ENCODE measurements at places on chromosomes 7 and 10.

DNA sequence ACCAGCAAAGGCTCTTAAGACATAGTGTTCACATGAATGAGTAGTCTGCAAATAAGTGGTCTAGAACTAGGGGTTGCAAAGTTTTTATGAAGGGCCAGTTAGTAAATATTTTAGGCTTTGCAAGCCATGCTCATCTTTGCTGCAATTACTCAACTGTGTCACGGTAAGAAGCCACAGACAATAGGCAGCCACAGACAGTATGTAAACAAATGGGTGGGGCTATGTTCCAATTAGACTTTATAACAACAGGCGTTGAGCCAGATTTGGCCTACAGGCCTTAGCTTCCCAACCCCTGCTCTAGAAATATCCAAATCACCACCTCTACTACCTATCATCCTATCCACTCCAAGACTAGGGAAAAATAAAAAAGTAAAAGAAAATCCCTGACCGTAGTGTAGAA, 9.2 kb downstream of the IKZF5 start:
- DNase-seq = no peak

DNA sequence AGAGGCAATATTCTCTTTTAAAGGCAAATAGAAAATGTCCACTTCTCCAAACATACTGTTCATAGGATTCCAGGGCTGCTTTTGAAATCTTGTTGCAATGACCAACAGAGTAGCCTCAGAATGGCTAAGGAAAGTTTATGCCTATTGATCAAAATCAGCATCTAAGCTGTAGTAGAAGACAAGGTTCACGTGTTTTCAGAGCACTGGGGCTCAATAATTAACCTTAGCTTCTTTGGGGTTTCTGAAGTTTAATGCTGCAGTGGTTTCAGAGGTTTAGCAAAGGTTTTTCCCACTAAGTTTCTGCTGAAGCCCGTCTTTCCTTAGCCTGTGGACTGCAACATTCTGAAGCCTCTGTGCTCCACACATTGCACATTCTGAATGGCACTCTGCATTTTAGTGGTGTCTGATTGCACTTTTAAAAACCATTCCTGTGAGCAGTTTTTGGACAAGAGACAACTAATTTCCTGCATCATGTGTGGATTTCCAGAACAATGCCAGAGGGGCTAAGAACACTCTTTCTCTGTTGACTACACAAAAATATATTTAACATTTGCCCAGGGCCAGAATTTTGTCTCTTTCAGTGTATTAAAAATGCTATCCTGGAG, 342.5 kb downstream of the PTEN start:
- DNase-seq = peak; percentile 37

DNA sequence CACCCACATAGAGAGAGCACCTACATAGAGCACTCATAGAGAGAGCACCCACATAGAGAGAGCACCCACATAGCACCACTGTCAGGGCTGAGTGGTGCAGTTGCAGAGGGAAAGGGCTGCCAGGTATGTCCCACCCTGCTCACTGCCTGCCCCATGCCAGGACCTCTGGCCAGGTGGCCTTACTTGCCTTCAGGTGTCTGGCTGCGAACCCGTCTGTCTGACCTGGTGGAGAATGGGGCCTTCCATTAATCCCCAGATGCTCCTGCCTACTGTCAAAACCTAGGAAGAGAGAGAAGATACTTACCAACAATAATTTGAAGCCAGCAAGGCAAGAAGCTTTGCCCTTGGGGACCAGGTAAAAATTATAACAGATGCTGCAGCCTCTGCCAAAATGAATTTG, 51.1 kb downstream of the INSIG1 start:
- DNase-seq = no peak

GRCh38 chr7:150325110-150325611, 1.8 kb upstream of the ACTR3C start:
- no peak for DNase-seq

DNA sequence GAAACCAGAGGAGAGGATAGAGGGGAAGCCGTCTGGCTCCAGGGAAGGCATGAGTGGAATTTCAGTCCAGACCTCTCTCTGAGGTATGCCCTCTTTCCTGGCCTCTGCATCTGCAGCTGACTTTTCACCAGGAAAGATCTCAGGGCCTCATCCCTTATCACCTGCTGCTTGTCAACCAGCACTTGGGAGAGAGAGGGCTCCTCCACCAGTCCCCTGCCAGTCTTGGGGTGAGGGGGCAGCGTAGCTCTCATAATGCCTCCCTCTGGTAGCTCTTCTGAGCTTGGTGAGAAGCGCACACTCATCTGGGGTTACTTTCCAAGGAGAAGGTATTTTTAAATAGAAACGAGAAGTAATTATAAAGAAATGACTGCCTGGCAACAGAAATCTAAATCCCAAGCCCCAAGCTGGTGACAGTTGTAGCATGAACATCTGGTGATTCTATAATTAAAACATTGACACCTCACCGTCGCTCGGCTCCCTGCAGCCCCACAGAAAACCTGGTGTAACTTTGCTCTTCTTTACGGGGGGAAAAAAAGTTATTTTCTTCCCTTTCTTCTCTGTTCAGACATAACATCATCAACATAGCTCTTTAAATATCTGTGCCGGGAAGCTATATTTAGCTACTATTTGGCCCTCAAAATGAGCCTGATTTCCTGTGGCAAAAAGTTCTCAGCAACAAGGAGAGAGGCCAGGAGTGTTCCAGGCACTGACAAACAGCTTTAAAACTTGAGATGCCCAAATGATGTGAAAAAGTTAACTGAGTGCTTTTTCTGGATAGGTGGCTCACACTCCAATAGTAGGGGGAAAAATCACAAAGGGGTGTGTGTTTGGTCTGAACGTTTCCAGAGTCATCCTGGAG, 26.9 kb downstream of the HIP1 start:
- no peak for DNase-seq

DNA sequence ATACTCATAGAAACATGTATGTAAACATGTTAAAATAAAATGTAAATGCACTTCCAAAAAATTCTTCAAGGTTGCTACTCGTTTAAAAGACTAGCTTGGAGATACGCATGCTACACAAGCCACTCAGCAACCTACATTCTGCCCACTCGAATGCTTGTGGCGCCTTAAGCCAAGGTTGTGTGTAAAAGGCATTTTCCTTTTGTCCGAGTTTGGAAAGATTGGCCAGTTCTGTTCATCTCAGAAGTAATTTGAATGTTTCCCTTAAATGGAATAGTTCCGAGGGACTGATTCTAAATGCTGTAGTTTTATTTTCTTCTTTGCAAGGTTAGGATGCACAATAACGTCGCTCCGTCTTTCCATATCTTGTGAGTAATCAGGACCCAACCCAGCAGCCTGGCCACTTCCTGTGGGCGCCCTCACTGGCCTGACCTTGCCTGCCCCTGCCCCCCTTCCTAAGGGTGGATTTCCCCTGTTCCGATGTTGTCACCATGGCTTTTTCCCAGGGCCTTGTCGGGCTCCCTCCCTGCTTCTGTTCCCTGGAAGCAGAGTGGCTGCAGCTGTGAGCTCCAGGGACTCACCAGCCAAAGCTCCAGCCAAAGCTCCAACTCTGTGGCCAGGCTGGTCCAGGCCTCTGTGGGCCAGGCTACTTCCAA, 70.6 kb downstream of the PTPRE start:
- DNase-seq = no peak

- DNase-seq = no peak
Measured at GRCh38 chr10:103554488-103555324, 61.2 kb downstream of the NEURL1 start.
